Fibroblast of pulmonary artery (primary cell): ENCODE measurements at places on chromosomes 1 and 21.

DNA sequence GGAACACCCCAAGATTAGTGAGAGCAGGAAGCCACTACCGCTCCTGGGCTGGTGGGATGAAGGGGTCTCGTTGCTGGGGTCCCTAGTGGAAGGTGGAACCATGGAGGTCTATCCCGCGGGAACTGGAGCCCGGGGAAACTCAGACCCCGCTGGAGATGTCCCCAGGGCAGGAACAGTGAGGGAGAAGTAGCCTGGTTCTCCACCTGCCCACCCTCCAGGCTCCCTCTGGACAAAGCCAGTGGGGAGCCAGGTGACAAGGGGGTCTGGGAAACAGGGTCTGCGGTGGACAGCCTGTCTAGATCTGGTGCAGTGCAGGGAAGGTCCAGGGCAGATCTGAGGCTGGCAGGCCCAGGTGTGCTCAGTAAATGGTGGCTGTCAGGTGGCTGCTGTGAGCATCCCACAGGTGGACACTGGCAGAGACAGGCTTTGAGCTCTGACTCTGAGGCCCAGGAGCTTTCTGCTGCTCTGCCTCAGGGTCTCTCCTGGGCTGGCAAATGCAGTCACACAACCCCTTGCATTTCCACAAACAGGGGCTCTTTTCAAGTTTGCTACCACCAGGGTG, 88.0 kb upstream of the TLR5 start:
- no peak for DNase-seq

DNA sequence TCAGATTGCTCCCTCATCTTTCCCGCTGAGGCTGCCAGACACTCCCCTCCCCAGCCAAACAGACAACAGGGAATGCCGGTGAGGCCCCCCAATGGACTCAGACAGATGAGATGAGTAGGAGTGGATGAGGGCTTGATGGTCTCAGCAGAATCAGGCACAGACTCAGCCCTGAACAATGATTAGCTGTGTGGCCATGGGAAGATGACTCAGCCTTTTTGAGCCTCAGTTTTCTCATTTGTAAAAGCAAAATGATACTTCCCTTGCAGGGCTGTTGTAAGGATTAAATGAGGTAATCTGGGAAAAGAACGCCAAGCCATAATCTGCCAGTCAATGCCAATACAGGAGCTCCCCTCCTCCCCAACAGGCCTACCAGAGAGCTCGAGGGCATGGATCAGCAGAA, 12.4 kb downstream of the C1orf198 start:
- DNase-seq = no peak

DNA sequence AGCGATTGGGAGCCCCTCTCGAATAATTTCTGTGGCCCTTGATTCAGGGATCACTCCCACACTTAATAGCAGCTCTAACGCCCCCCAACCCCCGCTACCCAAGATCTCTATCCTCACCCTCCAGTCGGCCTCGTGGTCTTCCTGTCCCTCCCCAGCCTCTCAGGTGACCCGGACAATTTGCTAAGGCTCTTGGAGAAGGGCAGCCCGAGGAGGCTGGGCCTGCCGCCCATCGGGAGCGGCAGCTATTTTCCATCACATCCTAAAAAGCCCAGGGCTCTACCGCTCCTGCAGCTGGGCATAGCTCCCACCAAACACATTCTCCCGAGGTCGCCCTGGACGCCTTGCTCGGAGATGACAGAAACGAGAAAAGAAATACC, 12.0 kb upstream of the PHLDA3 start:
- no peak for DNase-seq

- no peak for DNase-seq
Measured at GRCh38 chr1:2270260-2271100, 42.4 kb downstream of the SKI start.

GRCh38 chr1:45400049-45400448, 59.8 kb upstream of the MUTYH start:
- DNase-seq = no peak

DNA sequence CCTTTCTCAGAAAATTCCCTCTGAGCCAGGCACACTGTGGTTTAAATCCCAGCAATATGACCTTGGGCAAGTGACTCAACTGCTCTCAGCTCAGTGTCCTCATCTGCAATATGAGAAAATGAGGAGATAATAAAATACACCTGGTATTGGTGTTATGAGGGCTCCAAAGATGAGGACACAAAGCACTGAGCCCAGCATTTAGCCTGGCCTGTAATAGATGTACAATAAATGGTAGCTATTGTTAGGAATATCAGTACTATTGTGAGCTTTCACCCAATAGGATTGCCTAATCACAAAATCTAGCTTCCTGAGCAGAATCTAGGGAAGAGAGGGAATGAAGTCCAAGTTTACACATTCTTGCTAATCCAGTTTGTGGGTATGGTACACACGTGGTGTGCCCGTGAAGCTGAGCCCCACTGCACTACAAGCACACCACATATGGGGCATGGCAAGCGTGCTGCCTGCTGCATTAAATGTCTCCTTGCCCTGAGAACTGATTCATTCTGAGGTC, 24.3 kb upstream of the SLC30A1 start:
- no peak for DNase-seq

DNA sequence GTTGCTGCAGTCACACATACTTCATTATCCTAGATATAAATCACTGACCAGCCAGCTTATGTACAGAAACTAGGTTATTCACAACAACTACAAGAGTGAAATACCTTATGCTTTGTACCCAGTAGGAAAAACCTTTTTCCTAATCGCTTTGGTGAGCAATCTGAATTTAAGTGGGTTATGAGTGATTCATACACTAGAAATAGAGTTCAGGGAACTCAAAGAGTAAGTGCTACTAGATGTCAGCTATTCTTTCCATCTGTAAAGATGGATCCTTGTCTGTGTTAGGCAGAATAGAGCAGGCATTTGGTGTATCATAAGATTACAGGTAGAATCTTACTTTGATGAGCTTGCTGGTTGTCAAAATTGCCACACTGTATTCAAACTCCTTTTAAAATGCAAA, 101.9 kb downstream of the ZNF644 start:
- DNase-seq = no peak

GRCh38 chr1:75708910-75709309, 15.6 kb upstream of the ACADM start:
- no peak for DNase-seq

GRCh38 chr1:173505391-173505790, 28.3 kb downstream of the PRDX6 start:
- no peak for DNase-seq

GRCh38 chr1:113128116-113128515, 55.1 kb downstream of the LRIG2 start:
- DNase-seq = no peak

DNA sequence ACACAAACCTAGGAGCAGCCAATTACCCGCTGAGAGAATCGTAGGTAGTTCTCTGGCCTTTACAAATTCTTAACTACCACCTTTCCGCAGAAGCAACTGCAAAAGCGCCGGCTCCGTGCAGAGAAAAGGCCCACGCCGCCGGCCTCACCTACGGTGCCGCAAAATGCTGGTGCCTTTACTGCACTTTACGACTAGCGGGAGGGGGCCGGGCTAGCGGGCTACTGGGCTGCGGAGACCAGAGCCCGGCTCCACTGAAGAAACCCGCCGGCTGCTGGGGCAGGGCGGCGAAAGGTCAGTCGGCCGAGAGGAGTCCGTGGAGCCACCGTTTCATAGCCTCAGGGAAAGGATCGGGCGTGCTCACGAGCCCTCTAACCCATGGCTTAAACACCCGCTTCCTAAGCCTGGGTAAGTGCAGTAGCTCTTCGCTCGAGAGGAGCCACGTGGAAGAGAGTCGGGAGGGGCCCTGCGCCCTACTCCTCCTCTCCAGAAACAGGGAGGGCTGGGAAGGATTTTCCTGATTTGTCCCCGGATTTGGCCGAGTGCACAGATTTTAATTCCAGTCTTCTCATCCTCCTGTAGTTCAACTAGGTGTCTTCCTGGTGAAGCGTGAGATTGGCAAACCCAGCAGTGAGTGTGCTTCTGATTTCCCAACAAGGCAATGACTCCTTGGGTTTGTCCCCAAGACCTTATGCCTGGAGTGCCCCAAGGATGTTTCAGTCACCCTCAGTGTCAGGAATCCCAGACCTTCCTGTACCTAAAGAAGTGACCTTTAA, at the start of gene DPH5:
Gene DPH5, minus strand, starts transcription at position 128 of the 773 bp plus-strand sequence. CDS start 341 bp downstream, outside the sequence.
- peak; percentile 93 for DNase-seq

DNA sequence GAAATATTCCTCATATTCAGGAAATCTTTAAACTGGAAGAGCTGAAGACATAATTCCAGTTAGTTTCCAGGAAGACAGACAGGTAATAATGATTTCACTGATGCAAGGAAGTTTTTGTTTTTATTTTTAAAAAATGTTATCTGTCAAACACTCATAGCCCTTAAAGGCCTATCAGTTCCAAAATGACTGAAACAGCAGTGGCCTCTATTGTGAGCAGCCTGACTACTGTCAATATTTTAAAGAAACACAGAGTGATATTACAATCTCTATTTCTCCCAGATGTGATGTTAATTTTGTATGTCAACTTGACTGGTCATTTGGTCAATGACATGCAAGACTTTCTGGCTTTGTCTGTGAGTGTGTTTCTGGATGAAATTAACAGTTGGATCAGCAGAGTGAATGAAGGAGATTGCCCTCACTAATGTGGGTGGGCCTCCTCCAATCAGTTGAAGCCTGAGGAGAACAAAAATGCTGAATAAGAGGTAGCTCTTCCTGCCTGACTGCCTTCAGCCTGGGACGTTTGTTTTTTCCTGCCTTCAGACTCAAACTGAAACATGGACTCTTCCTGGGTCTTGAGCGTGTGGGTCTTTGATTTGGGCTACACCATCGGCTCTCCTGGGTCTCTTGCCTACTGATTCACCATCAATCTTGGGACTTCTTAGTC, 31.3 kb upstream of the SLC30A10 start:
- DNase-seq = no peak

DNA sequence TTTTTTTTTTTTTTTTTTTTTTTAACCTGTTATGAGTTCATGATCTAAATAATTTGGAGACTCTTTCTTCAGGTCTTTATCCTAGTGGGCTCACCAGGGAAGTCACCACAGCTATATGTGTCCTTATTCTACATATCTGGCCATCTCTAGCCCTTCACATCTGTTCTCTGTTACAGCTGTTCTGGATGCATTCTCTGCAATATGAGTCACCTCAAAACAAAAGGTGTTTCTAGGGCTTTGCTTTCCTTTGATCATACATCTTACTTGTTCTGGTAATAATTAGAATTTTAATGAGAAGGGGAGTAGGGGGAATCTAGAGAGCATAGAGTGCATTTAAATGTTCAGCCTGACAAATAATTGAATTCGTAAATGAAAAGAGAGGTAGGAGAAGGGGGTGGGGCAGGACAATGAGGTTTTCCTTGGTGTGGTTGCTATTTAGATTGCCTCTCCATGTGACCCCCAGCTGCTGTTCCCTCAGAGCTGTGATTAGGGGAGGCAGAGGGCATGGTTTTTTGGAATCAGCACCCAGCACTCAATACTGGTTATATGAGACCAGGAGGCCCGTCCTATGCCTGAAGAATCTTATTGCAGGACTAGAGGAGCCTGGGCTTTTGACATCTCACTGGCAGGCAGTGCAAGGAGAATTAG, 8.0 kb downstream of the SYT6 start:
- DNase-seq = no peak

DNA sequence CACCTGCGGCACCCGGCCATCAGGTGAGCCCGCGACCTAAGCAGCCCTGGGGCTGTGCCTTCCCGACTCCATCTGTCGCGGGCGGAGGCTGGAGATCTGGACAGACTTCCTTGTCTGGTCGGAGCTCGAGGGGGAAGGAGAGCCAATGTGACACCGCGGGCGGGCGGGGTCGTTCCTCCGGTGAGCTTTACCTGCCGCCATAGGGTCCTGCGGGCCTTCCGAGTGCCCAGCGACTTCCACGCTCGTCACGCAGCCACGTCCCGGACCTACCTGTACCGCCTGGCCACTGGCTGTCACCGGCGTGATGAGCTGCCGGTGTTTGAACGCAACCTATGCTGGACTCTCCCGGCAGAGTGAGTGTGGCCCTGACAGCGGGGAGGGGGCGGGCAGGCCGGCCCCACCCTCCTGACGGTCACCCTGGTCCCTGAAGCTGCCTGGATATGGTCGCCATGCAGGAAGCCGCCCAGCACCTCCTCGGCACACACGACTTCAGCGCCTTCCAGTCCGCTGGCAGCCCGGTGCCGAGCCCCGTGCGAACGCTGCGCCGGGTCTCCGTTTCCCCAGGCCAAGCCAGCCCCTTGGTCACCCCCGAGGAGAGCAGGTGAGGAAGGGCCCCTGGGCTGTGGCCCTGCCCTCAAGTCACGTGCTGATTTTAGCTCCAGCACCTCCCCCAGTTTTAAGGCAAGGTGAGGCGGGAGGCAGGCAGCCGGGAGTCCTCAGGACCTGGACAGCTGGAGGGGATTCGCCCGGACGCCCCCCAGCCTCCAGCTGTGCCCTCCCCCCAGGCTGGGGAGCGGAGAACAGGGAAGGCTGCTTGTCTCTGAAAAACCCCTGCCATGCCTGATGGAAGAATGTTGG, 1.1 kb downstream of the PUSL1 start:
- DNase-seq = no peak

DNA sequence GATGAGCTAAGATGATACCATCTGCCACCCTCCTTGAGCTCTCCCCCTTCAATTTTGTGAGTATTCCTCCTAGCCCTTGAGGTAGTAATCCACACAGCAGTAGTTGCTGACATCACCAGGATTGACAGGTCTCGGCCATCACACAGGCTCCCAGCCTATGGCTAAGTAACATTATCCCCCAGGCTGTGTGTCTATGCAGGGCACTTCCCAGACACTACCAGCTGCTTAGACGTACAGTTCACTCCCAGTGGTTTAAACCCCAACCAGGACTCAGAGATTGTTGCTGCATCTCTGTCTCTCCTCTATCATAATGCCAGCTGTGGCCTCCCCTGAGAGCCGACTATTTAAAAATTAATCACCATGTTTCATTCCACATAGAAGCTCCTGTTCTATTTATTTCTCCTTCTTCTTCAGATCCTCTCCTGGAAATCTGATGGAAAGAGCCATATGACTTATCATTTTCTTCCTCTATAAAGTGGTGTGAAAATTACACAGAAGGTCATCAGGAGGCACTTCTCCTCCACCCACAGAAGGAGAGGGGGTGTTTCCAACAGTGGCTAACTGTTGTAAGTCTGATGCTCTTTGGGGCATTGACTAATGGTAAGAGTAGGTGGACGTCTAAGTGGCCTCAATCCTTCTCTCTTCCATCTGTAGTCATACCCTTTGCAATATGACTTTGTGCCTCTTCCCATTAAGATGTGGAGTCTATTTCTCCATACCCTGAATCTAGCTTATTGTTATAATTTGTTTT, 396.3 kb downstream of the SETD4 start:
- no peak for DNase-seq

- no peak for DNase-seq
Measured at GRCh38 chr1:204142032-204142974, 9.5 kb downstream of the ETNK2 start.
